ENCODE measurements at places on chromosomes 3 and 15.

- no peak overlapping the region for H3K4me3 ChIP-seq
- no peak overlapping the region for H3K27ac ChIP-seq
- no peaks in the 10 kb centered on the region for H3K4me1 ChIP-seq
Measured at GRCh38 chr3:184666442-184666841, 45.4 kb downstream of the MAGEF1 start.

DNA sequence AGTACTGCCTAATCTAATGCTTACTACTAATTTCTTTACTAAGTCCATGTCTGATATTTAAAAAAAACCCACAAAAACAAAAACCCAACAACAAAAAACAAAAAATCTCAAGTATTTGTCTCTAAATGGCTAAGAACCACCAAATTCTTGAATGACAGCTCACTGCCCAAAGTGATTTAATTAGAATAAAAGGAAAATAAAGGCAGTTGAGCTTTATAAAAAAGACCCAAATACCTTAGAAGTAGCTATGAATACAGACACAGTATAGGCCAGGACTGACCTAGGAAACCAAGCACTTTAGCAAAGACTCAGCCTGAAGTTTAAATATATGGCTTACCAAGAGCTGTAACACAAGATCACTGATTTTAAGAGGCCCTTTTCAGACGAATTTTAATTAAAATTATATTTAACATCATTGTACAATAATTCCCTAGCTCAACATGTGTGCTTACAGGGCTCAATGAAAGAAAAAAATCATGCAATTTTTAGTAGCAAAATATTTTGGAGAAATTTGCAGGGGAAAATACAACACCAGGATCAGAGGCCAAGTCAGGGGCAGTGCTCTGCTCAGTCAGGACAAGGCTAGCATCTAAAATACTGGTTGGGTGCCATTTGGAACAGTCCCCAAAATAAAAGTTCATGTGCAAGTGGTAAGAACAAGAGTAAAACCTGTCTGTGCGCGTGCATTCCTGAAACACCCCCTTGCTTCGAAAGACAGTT, 24.8 kb downstream of the UQCC5 start:
- DNase-seq = no peak
- H3K36me3 ChIP-seq = peaks cover 68% of the 10 kb centered on the region
- no peak overlapping the region for H3K4me3 ChIP-seq
- no peaks in the 10 kb centered on the region for H3K4me1 ChIP-seq
- H3K27ac ChIP-seq = no peak overlapping the region
- H3K27me3 ChIP-seq = no peaks in the 10 kb centered on the region

GRCh38 chr3:124209426-124209825, 217.5 kb upstream of the ROPN1 start:
- H3K4me1 ChIP-seq = no peaks in the 10 kb centered on the region
- no peaks in the 10 kb centered on the region for H3K27me3 ChIP-seq
- H3K4me3 ChIP-seq = no peak overlapping the region
- DNase-seq = no peak
- no peaks in the 10 kb centered on the region for H3K36me3 ChIP-seq

DNA sequence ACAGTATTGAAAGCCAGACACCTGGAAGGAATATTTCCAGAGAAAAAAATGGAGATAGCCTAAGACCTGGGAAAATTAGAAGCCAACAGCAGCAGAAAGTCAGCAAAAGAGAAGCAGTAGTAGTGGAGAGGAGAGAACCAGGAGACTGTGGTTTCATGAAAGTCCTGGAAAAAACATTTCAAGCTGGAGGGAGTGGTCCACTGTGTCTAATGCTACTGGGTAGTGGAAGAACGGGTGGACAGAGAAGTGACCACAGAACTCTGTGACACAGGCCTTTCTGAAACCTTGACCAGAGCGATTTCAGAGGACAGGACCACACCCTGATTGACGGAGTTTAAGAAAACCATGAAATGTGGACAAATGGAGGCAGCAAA, 15.3 kb upstream of the SH3BP5 start:
- H3K36me3 ChIP-seq = no peaks in the 10 kb centered on the region
- H3K4me1 ChIP-seq = peaks cover 6% of the 10 kb centered on the region
- no peak overlapping the region for H3K27ac ChIP-seq

- H3K4me1 ChIP-seq = no peaks in the 10 kb centered on the region
- H3K27ac ChIP-seq = no peak overlapping the region
- H3K27me3 ChIP-seq = no peaks in the 10 kb centered on the region
- no peak for DNase-seq
- no peak overlapping the region for H3K4me3 ChIP-seq
Measured at GRCh38 chr3:140627756-140628155, 50.1 kb upstream of the TRIM42 start.

DNA sequence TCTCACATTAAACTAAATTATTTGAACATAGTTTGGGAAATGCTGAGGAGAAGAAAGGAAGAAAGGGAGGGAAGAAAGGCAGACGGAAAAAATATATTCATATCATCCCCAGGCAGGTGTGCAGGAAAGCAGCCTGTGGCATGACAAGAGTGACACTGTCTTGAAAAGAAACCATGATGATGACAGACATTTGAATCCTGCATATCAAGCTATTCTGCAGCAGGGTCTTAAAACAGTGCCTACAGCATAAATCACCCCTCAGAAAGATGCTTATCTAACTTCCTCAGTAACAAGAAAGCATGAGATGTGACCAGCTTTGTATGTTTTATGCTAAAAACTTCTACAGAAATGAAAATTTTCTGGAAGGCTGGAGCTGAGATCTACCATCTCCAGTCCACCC, 144.5 kb upstream of the GRM7 start:
- no peak overlapping the region for H3K27ac ChIP-seq
- H3K4me1 ChIP-seq = no peaks in the 10 kb centered on the region
- DNase-seq = no peak
- no peak overlapping the region for H3K4me3 ChIP-seq
- H3K36me3 ChIP-seq = no peaks in the 10 kb centered on the region

- DNase-seq = no peak
Measured at GRCh38 chr15:63719281-63719680, 114.5 kb downstream of the HERC1 start.

DNA sequence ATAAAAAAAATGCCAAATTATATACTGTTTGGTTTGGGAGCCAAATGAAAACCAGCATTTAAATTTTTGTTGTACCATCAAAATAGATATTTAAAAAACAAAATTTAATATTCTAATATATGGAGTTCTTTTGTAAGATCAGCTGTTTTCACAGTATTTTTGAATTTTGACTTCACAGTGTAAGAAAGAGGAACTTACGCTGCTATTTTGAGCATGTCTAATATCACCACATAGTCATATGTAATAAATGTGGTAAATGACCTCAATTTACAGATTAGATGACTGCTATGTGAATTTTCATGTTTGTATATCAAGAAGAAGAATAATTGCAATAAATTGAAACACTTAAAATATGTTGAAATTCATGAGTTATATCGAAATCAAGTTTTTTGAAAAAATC, 189.6 kb downstream of the ARRDC4 start:
- no peaks in the 10 kb centered on the region for H3K4me1 ChIP-seq
- no peaks in the 10 kb centered on the region for H3K36me3 ChIP-seq
- DNase-seq = no peak
- peaks cover 3% of the 10 kb centered on the region for H3K27me3 ChIP-seq
- H3K4me3 ChIP-seq = no peak overlapping the region
- H3K27ac ChIP-seq = no peak overlapping the region

DNA sequence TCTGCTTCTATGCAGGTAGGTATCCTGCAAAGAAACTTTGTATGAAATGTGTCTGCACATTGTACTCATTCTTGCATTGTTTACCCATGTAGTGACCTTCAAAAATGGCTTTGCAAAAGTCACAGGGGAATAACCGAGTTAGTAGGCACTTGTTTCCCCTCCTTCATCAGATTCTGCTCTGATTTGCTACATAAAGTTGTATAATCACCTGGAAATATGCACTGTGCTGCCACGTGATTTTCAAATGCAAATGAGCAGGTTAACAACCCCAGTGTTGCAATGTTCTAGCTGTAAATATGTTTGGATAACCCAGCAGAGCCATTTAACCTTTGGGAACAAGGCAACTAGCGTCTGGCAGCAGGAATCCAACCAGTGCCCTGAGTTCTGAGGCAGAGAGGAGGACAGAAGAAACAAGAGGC, at the start of gene KNG1:
KNG1 (plus strand) TSS at position 321 of the 419 bp plus-strand sequence. CDS start 184 bp downstream, outside the sequence.
- no peaks in the 10 kb centered on the region for H3K27me3 ChIP-seq
- peak; percentile 79 for DNase-seq
- H3K4me1 ChIP-seq = peaks cover 10% of the 10 kb centered on the region

DNA sequence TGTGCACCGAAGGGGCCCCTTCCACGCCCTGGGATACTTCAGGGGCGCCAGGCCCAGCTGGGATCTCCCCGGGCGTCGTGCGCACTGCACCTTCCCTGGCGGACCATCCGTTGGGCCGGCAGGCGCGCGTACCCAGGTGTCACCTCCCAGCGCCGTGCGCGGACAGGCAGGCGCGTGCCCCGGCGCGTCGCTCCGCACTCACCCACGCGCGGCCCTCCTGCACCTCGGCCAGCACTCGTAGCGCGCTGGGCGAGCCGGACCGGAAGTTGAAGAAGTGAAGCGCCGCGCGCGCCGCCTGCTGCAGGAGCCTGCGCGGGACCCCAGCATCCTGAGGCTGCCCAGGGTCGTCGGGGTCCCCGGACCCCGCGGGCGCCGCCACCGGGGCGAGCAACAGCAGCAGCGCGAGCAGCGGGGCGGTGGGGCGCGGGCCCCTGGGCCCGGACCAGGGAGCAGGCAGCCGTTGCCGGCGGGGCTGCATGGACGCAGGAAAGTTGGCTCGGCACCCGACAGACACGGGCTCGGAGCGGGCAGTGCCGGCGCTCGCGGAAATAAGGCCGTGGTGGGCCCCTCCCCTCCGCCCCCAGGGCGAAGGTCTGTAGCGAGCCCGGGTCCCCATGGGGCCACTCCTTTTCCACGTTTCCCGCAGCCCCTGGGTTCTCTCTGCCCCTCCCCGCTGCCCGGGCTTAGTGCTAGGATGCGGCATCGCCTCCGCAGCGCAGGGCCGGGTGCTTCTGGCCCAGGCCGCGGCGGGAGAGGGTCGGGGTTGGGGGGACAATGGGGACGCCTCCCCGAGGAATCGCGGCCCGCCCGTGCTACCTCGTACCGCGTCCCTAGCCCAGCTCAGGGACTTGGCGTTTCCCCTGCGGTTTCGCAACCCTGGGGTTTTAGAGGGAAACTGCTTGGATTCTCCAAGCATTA, at the start of gene RARRES1:
RARRES1 (minus strand) TSS at position 520 of the 918 bp plus-strand sequence; CDS start at position 478, 42 bp downstream.
- H3K27me3 ChIP-seq = no peaks in the 10 kb centered on the region
- peaks cover 24% of the 10 kb centered on the region for H3K4me1 ChIP-seq
- peak within 1 kb of the TSS; percentile 87 for H3K27ac ChIP-seq
- DNase-seq = peak; percentile 77

DNA sequence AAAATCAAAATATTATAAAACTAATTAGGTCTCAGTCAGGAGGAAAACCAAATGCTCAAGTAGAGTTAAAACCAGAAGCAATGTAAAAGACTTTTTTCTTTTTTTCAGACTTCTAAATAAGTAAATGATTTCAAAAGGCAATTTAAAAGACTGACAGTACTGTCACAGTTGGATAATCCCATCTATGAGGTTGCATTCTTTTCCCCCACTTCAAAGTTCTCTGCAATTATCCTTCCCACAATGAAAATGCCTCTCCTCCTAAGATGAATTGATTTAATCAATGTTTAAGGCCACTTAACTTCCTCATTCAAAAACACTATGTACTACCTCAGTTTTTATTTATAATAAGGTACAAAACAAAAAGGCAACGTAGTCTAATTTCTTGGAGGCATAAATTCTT, 8.1 kb downstream of the MRPL3 start:
- no peaks in the 10 kb centered on the region for H3K27me3 ChIP-seq
- H3K4me3 ChIP-seq = no peak overlapping the region
- no peak overlapping the region for H3K27ac ChIP-seq
- H3K4me1 ChIP-seq = no peaks in the 10 kb centered on the region
- H3K36me3 ChIP-seq = peaks cover 62% of the 10 kb centered on the region

DNA sequence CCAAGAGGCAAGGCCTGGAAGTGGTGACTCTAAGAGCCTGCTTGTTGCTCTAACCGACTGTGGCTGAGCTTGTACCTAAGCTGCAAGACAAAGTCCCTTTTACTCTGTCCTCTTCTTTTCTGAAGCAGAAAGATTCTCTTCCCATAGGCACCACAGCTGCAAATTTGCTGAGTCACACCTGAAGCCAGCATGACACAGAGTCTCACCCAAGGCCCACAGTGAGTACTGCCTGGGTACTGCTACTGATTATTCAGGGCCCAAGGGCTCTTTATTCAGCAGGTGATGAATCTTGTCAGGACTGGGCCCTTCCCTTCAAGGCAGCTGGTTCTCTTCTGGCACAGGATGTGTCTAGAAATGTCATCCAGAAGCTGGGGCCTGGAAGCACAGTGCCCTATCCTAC, 18.9 kb upstream of the TIGIT start:
- no peaks in the 10 kb centered on the region for H3K4me1 ChIP-seq
- no peaks in the 10 kb centered on the region for H3K36me3 ChIP-seq
- H3K27ac ChIP-seq = no peak overlapping the region

DNA sequence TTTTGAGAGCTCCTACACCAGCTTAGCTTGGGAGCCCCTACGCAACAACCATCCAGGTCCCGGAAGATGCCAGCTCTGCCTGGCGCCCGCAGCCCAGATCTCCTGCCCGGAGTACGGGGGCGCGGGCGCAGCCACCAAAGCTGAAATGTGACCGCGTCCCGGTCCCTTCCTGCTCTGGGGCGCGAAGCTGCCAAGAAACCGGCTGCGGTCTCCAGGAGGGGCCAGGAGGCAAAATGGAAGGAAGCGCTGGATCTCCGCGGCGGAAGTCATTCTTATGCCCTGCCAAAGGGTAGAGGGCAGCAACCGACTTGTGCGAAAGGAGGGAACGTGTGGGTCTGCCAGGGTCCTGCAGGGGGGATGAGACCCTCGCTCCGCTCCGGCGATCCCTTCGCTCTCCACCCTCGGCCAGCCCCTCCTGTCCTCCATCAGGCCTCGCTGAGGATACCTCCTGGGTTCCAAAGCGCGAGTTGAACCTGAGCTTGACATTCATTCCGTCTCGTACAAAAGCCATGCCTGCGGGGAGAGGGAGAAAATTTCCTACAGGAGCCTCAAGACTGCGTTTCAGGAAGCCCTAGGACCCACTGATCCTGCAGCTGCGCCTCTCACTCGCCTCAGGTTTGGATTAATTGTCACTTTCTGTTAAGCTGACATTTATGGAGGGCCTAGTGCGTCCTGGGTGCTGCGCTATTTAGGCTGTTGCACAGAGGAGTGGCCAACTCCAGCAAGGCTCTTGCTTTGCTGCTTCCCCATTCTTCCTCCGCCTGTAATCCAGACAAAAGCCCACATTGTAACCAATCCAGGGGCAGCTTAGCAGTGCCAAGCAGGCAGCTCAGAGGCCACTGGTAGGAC, 98.3 kb upstream of the VGLL3 start:
- peak; percentile 79 for DNase-seq
- H3K27me3 ChIP-seq = no peaks in the 10 kb centered on the region
- no peaks in the 10 kb centered on the region for H3K36me3 ChIP-seq
- H3K27ac ChIP-seq = peak overlapping the region; percentile 57

- H3K4me3 ChIP-seq = no peak overlapping the region
- no peaks in the 10 kb centered on the region for H3K36me3 ChIP-seq
- H3K27me3 ChIP-seq = no peaks in the 10 kb centered on the region
- no peaks in the 10 kb centered on the region for H3K4me1 ChIP-seq
- no peak overlapping the region for H3K27ac ChIP-seq
Measured at GRCh38 chr3:7682822-7683229, 818.8 kb upstream of the LMCD1 start.

Measured in large intestine (tissue), 12 donors.